ENCODE measurements at places on chromosomes 1 and 21. TPM values are rescaled to one million over a fixed set of nuclear protein-coding genes. Genes with fewer than 3 reads are reported as not detected.

The ARTN gene
- total RNA-seq: 0.18 TPM

The TAS1R1 gene
- not detected for total RNA-seq

The PRR9 gene
- total RNA-seq: not detected

The SLC30A7 gene
- total RNA-seq: 9.2 TPM

The CD2 gene
- total RNA-seq: not detected

Measured in A549 treated with GW870086 at 1 μM for 4 hours (cell line).